ENCODE measurements at places on chromosomes 11 and 22.

- DNase-seq, result no peak
Observed at GRCh38 chr11:35166369-35167360, 27.7 kb downstream of the CD44 start.

- DNase-seq, result no peak
Observed at GRCh38 chr11:34787348-34787747, 128.8 kb downstream of the APIP start.

DNA sequence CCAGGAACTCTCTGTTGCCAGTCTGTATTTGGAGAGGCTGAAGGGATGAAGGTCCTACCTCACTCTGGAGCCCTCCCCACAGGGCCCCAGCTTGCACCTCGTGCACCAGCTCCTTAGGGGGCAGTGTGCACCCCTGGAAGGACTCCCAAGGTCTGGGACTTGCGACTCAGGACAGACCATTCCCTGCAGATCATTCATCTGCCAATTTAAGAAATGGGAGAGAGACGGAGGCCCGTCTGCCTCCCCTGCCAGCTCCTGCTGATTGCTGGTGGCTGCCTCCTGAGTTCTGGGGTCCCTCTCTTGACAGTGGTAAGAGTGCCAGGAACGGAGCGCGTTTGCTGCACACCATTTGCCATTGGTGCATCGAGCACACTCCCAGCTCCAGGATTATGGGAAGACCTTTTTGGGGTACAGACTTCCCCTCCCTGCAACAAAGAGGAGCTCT lies 27.4 kb upstream of the MALAT1 start:
- no peak for DNase-seq

DNA sequence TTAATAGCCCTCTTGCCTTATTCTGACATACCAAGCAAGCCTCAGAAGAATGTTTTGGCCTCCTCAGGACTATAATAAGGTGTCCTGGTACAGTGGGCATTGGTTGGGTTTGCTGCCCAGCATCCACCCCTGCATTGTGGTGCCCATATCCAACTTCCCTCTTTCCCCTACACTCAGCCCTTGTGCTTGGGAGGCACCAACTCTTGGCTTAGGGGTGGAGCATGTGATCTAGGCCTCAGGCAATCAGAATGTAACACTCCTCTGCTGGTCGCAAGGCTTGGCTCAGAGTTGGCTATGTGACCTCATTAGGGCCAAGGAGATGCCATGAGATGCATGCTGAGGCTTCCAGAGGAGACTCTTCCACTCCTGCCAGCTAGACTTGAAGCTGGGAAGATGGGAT lies 123.0 kb downstream of the CSNK2A3 start:
- DNase-seq, result no peak

DNA sequence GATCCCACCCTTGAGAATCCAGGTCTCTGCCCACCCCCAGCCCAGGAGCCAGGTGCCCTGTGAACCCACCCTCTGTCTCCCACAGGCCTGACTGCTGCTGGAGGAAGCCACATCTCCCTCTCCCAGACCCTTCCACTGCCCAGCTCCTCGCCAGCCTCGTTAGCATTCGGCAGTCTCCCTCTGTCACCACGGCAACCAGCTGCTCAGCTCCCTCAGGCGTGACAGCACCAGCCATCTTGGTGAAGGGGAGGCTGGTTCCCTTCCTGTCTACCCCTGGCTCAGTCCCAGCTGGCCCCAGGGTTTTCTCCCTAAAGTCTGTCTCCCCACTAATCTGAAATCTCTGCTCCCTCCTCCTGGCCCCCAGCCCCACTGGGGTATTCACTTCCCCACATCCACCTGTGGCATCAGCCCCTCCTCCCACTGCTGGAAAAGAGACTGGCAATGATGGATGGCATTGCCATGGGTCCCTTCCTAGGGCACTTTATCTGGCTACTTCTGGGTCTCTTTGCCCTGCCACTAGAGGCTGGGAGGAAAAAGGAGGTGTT lies 28.1 kb downstream of the NRXN2 start:
- DNase-seq, result no peak

DNA sequence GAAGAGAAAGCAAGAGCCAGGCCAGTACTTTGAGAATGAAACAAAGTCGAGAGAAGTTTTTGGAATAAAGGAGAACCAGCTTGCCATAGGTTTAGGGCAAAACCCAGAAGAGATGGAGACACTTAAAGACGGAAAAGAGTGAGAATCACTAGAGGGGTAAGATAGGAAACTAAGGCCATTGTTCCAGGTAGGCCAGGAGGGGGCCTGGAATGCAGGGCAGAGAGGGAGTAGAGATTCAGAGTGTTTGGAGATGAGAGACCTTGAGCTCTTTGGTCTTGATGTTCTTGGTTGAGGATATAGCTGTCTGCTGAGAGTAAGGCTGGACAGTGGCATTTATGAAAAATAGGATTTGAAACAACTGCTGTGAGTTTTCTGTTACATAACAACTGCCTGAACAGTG lies 263.3 kb upstream of the POU2AF2 start:
- DNase-seq, result no peak

DNA sequence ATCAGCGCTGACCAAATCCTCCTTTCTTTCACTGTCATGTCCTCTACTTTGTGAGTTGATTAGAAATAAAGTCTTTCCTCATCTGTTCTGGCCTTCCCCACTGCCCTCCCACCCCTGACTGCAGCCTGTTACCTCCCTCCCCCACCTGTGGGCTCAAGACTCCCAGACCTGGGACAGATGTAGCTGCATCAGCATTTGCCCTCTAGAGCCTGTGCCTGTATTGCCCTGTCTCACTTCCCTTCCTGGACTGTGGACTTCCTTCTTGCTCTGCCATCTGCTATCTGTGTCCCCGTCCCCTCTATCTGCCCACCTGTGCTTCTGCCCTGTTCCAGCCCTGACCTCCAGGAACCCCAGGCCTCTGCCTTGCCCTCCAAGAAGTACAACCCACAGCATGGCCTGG lies 122.5 kb downstream of the GALNT18 start:
- no peak for DNase-seq

DNA sequence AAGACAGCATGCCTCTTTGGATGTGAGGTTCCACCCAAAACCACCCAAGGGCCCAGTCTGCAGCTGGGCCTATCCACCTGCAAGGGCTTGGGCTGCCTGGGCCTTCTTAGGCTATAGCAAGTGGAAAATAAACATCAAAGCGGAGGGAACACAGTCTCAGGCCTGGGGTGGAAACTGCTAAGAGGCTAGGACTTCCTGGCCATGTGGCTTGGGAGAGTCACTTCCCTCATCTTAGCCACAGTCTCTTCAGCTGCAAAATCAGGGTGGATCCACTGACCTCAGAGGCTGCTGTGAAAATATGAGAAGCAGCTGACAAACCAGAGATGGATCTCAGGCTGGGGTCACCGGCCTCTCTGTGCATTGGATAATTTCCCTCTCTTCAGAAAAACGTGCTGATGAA lies 30.6 kb upstream of the TFIP11 start:
- DNase-seq, result no peak

GRCh38 chr11:104410336-104410735 lies 246.4 kb upstream of the PDGFD start:
- DNase-seq, result no peak

- DNase-seq, result no peak
Observed at GRCh38 chr11:83895516-83895915, 609.3 kb upstream of the CCDC90B start.

GRCh38 chr11:504053-504993 lies 2.7 kb downstream of the RNH1 start:
- DNase-seq, result no peak

DNA sequence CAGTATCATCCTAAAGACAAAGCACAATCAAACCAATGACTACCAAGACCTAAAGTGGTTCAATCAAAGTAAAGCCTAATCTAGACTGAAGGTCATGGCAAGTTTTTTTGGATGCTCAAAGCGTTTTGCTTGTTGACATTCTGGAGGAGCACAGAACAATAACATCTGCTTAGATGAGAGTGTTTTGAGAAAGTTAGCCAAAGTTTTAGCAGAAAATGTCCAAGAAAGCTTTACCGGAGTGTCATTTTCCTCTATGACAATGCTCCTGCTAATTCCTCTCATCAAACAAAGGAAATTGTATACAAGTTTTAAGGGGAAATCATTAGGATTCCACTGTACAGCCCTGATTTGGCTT lies 256.9 kb upstream of the FAT3 start:
- no peak for DNase-seq

DNA sequence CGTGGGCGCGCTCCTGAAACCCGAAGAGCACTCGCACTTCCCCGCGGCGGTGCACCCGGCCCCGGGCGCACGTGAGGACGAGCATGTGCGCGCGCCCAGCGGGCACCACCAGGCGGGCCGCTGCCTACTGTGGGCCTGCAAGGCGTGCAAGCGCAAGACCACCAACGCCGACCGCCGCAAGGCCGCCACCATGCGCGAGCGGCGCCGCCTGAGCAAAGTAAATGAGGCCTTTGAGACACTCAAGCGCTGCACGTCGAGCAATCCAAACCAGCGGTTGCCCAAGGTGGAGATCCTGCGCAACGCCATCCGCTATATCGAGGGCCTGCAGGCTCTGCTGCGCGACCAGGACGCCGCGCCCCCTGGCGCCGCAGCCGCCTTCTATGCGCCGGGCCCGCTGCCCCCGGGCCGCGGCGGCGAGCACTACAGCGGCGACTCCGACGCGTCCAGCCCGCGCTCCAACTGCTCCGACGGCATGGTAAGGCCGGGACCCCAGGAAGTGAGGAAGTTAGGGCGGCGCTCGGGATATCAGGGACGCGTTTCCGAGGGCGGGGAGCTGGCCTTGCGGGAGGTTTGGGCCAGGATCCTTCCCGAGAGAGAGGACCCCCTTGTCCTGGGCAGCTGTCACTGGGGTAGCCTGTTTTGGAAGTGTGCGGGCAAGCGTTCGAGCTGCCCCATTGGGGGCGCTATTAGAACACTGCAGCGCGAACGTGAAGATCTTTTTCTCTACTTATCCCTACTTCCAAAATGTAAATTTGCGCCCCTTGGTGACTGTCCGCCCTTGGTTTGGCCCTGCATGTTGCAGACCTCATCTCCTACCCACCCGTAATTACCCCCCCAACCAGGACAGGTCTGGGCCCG lies 796 bp downstream of the MYOD1 start:
- no peak for DNase-seq

DNA sequence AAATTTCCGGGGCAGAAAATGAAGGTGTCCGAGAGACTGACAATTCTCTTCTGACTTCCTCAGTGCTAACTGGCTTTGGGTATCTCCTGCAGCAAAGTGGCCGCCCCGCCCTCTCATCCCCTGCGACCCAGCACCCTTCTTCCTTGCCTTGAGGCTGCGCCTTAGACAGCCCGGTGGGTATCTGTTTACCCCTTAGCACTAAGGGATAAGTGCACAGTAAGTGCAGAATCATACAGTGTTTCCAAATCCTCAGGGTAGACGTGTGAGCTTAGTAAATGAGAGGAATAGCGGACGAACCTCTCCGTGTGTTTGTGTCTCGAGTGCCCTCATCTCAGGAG lies 368 bp upstream of the CHORDC1 start:
- no peak for DNase-seq

- DNase-seq, result no peak
Observed at GRCh38 chr11:120722524-120722923, 211.0 kb downstream of the GRIK4 start.

DNA sequence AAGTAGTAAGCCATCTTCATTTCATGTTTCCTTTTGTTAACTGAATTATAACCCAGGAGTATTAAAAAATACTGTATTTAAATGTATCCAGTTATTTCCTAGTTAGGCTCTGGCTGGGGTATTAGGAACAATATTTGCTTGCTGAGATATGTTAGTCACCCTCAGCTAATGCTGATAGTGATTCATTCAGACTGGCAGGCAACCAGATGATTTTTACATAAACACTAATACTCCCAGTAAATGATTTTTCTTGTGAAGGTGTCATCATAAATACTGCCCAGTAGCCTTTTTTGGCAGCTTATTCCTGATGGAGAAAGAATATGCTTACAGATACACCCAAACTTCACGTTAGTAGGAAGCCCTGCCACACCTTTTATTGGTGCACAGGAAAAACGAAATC lies 8.1 kb downstream of the YWHAH start:
- DNase-seq, result no peak

DNA sequence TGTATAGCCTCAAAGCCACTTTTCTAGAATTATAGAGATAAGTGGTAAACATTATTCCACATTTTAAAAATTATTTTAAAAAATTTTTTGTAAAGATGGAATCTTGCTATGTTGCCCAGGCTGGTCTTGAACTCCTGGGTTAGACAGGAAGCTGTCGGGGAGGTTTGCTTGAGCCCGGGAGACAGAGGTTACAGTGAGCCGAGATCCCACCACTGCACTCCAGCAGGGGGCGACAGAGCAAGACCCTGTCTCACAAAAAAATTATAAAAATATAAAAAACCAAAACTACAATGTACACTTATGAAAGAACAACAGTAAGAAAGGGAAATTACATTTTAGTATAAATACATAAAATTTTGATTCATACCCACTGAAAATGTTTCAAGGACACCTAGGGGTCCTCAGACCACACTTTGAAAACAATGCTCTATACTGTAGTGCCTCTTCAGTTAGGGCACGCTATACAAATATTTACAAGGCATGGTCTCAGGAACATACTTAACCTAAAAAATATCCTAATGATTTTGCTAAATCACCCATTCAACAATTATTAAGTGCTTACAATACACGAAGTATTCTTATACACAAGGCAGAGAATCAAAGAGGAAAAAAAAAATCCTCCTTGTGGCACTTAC lies 111.2 kb downstream of the MRTFA start:
- DNase-seq, result no peak

GRCh38 chr11:37881741-37882140 lies 1283.7 kb upstream of the RAG2 start:
- no peak for DNase-seq

GRCh38 chr22:41816241-41816640 lies 15.8 kb downstream of the CCDC134 start:
- no peak for DNase-seq

- DNase-seq, result no peak
Observed at GRCh38 chr11:70552167-70553150, 154.1 kb downstream of the CTTN start.

DNA sequence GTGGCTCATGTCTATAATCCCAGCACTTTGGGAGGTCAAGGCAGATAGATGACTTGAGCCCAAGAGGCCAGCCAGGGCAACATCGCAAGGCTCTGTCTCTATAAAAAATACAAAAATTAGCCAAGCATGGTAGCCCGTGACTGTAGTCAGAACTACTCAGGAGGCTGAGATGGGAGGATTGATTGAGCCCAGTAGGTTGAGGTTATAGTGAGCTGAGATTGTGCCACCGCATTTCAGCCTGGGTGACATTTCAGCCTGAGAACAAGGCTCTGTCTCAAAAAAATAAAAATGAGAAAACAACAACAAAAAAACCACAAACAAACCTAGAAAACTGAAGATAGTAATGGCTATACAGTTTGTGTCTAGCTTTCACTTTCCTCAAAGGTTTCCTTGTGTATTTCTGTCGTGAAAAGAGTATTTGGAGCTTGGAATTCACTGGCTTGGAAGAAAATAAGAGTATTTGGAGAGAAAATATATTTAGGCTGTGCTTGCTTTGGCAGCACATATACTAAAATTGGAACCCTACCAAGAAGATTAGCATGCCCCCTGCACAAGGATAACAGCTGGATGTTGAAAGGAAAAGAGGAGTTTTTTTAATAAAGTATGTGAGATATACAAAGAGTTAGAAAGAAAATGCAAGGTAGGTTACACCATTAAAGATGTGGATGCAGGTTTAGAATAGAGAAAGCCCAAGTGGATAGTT lies 3.9 kb upstream of the BIRC3 start:
- no peak for DNase-seq

- no peak for DNase-seq
Observed at GRCh38 chr11:124277804-124278203, 21.6 kb downstream of the OR8G5 start.
